ENCODE measurements at places on chromosomes 5 and 9.

DNA sequence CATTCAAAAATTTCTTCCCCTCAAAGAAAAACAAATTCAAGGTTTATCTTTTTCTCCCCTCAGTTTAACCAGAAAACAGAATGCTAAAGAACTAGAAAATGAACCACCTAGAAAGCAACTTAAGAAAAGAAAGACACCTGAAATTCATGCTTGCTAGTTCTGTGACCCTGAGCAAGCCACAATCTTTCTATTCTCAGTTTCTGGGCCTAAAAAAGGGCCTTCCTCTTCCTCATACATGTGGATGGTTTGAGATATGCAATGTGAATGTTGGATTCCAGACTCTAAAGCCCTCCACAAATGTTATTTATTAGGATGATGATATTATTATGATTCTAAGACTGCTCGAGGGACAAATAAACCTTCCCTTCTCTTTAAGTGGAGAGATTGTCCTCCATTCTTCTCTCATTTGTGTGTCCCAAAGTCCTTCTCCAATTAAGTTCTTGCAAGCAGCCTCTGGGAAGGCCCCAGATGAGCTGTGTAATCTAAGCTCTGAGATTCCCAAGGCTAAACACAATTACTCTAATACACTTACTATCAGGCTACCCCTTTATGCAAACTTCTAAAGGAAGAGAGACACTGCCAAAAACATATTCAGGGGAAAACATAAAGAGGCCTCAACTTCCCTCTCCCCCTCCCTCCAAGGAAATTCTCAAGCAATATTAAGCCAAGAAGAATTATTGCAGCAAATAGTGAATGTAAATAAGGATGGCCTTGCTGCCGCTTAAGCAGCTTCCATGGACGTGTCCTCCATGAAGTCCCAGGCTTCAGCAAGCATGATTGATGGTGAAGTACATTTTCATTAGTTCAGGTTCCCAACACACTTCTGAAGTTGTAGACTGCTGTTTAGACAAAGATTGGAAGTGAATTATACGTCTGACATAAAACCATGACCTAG lies 80.2 kb downstream of the PRKACG start:
- DNase-seq: no peak

- DNase-seq: peak; percentile 4
Observed at GRCh38 chr5:155726267-155726666, 600.7 kb upstream of the SGCD start.

GRCh38 chr9:125527471-125528002 lies 179.5 kb downstream of the MAPKAP1 start:
- DNase-seq: no peak

DNA sequence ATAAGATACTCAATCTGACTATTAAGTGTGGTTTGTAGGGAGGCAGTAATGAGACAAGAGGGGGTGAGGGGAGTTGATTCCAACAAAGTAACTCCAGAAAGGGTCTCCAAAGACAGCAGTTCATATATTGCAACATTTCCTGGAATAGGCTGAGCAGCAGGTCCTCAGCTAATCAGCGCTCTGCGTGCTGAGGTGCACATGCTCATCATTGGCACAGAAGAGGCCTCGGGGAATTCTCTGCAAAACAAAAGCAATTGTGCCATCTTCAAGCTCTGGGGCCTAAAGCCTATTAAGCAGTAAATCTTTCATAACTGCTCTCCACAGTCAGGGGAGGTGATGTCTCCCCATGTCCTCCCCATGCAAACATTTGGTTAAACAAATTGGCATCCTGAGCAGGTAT lies 357.3 kb downstream of the SPOCK1 start:
- peak; percentile 50 for DNase-seq

GRCh38 chr9:98240475-98240874 lies 15.0 kb downstream of the TBC1D2 start:
- no peak for DNase-seq

GRCh38 chr5:87210076-87210475 lies 57.6 kb upstream of the RASA1 start:
- peak; percentile 75 for DNase-seq

GRCh38 chr5:131245312-131245711 lies 18.5 kb upstream of the CDC42SE2 start:
- no peak for DNase-seq

DNA sequence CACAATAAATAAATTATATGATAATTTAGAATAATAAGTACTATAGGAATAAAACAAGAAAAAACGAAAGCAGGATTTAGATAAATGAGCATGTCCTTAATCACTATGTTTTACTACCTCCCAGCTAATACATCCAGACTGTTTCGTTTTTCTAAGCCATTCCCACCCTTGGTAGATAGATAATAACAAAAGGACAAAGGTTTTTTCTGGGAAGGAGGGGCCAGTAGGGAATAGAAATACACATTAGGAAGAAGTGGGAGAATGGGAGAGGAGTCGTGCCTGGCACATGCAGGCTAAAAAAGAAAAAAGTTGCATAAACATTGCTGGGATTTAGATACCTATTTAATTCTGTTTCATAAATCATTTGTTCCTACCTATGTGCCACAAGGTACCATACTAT lies 97.1 kb downstream of the MTX3 start:
- no peak for DNase-seq

Data from EH (cell line).